ENCODE measurements at places on chromosomes 12 and 14.

- DNase-seq, result no peak
These were observed 179.3 kb upstream of the BTG1 start for GRCh38 chr12:92324849-92325500.

DNA sequence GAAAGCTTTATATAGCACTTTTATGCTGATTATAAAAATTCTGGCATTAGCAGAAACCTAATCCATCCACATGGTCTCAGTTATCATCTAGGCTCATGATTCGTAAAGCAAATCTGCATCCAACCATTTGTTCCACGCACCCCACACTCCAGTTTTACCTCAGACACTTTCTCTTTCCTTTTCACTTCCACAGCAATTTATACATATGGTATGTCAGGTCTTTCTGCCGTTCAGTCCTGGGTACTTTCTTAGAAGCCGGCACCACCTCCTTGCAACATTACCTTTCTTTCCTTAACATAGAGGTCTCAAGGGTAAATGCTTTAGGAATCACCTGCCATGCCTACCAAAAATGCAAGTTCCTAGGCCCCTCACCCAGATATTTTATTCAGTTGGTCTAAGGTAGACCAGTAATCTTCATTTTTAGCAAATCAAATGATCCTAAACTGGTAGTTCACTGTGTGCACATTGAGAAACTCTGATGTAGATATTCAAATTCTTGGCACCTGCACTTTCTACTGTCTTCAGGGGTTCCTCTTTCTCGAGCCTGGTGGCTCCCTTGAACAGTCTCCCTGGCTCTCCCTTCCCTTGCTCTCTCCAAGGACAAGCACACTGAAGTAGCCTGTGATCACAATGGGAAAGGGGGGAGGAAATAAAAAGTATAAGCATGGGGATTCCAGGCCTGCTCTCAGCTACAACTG lies 2.8 kb upstream of the KRAS start:
- no peak for DNase-seq

GRCh38 chr12:97713270-97713669 lies 250.7 kb downstream of the RMST start:
- DNase-seq, result no peak

DNA sequence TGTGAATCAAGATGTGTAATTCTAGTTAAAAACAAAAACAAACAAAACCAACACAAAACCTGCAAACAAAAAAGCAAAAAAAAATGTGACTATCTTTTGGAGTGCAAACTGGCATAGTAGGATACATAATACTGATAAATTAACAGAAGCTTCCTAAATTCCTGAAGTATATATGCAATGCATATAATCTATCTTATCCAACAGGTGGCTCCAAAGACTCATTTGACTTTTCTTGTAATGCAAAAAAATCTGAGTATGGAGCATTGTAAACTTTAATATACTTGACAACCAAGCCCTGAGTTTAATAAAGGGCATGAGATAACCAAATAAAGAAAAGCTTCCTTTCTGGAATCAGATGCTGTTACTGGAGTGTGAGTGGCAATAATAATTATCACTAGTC lies 1003.6 kb downstream of the FSCB start:
- DNase-seq, result no peak

DNA sequence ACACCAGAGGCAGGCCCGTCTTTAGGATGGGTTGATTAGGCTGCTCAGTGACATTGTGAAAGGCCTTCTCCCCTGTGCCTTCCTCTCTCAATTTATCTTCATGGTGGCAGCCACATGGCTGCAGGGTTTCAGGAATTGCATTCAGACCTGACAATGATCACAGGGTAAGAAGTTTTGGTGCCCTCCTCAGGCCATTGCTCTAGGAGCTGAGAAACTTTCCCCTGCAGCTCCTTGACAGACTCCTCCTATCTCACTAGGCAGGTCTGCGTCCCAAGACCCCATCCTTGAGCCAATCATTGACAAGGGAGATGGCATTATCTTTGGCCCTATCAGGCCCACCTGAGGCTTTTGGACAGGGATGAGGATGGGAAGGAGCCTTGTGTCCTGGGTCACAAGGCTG lies 57.4 kb upstream of the ANO4 start:
- DNase-seq, result no peak

- DNase-seq, result peak; percentile 6
These were observed 114.6 kb downstream of the PPFIA2 start for GRCh38 chr12:81644503-81644902.

DNA sequence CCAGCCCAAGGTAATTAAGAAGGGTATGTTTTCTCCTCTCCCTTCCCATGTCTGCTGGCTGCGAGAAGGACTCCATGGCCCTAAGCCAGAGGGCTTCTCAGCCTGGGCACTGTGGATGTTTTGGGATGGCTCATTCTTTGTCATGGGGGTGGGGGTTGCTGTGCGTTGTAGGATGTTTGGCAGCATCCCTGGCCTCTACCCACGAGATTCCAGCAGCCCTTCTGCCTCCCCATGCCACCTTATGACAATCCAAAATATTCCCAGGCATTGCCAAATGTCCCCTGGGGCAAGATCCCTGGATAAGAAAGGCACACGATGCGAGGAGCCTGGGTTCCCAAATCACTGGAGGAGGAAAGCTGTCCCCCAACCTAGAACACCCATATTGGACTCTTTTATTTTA lies 36.4 kb downstream of the DAO start:
- no peak for DNase-seq

- no peak for DNase-seq
These were observed 21.8 kb downstream of the SH2B3 start for GRCh38 chr12:111427417-111428074.

GRCh38 chr12:43676183-43676813 lies 82.3 kb downstream of the PUS7L start:
- DNase-seq, result peak; percentile 20

- DNase-seq, result no peak
These were observed 12.1 kb upstream of the FBXW8 start for GRCh38 chr12:116898669-116899068.

DNA sequence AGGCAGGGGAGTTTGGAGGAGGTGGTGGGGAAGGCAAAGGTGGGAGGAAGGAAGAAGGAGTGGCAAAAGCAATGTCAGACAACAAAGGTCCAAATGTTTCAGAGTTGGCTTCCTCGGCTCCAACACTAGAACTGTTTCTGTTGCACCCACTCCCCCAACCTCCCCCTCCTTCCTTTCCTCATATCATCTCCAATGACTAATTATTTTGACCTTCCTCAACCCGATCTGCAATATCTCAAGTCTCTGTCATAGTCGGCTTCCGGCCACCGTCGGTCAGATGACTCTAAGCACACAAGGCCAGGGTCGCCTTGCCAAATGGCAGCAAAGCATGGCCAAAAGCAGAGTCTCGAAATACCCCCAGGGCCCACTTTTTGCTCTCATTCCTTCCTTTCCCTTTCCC lies 637.0 kb upstream of the TBX3 start:
- DNase-seq, result peak; percentile 37
